ENCODE measurements at places on chromosomes 2 and 18. TPM values are rescaled to one million over a fixed set of nuclear protein-coding genes. Genes with fewer than 3 reads are reported as not detected.
A peak's percentile ranks its signal among the peaks of the same experiment; 100 is the strongest.

- no peak for DNase-seq
- H3K4me3 ChIP-seq: no peak overlapping the region
- H3K27ac ChIP-seq: no peak overlapping the region
- no peaks in the 10 kb centered on the region for H3K4me1 ChIP-seq
Observed at GRCh38 chr2:235063471-235063961, 111.7 kb downstream of the SH3BP4 start.

- H3K4me3 ChIP-seq: no peak overlapping the region
- no peaks in the 10 kb centered on the region for H3K4me1 ChIP-seq
- no peaks in the 10 kb centered on the region for H3K27me3 ChIP-seq
- no peak overlapping the region for H3K27ac ChIP-seq
Observed at GRCh38 chr18:335733-336132, 67.9 kb upstream of the THOC1 start.

GRCh38 chr2:197240421-197241041 is 70.0 kb downstream of the ANKRD44 start:
- no peak overlapping the region for H3K27ac ChIP-seq
- H3K4me1 ChIP-seq: no peaks in the 10 kb centered on the region
- no peak overlapping the region for H3K4me3 ChIP-seq
- DNase-seq: no peak
- no peaks in the 10 kb centered on the region for H3K27me3 ChIP-seq

GRCh38 chr2:186503827-186504606 is 18.0 kb downstream of the ZC3H15 start:
- peaks cover 26% of the 10 kb centered on the region for H3K36me3 ChIP-seq
- no peaks in the 10 kb centered on the region for H3K27me3 ChIP-seq
- H3K4me3 ChIP-seq: no peak overlapping the region
- H3K4me1 ChIP-seq: no peaks in the 10 kb centered on the region

- no peak overlapping the region for H3K4me3 ChIP-seq
- no peak overlapping the region for H3K27ac ChIP-seq
- no peaks in the 10 kb centered on the region for H3K36me3 ChIP-seq
- no peaks in the 10 kb centered on the region for H3K27me3 ChIP-seq
- no peak for DNase-seq
- no peaks in the 10 kb centered on the region for H3K4me1 ChIP-seq
Observed at GRCh38 chr18:54351186-54351585, 6.5 kb downstream of the STARD6 start.

- H3K27me3 ChIP-seq: peaks cover 7% of the 10 kb centered on the region
- peak overlapping the region; percentile 23 for H3K4me3 ChIP-seq
- H3K27ac ChIP-seq: no peak overlapping the region
- DNase-seq: no peak
- H3K4me1 ChIP-seq: no peaks in the 10 kb centered on the region
- no peaks in the 10 kb centered on the region for H3K36me3 ChIP-seq
Observed at GRCh38 chr18:22324191-22325131, 93.3 kb downstream of the CTAGE1 start.

GRCh38 chr2:17580319-17580715 is 39.8 kb downstream of the VSNL1 start:
- H3K27ac ChIP-seq: peak overlapping the region; percentile 29
- H3K4me1 ChIP-seq: peaks cover 21% of the 10 kb centered on the region
- DNase-seq: no peak
- no peaks in the 10 kb centered on the region for H3K27me3 ChIP-seq

DNA sequence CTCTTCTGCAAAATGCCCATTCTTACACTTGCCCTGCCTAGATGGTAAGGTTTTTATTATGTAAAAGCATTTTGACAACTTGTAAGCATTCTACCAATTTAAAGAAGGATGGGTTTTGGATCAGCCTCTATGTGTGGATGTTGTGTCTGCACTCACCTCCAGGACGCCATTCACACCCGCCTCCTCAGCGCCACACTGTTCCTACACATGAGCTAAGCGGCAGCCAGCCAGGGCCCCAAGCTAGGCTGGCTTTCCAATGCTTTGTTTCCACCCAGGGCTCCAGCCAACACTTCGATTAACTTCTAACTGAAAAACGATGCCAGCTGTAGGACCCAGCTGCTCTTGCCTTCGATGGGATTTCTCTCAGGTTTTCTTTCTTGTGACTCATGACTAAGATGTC is 73.3 kb upstream of the FZD7 start:
- no peaks in the 10 kb centered on the region for H3K36me3 ChIP-seq
- H3K4me3 ChIP-seq: no peak overlapping the region
- H3K4me1 ChIP-seq: no peaks in the 10 kb centered on the region
- H3K27me3 ChIP-seq: no peaks in the 10 kb centered on the region
- H3K27ac ChIP-seq: no peak overlapping the region

Gene TLX2
- polyA plus RNA-seq: not detected

Gene REG1B
- not detected for polyA plus RNA-seq
